ENCODE measurements at places on chromosomes 16 and 17.

GRCh38 chr16:49281843-49282642 lies 405 bp upstream of the CBLN1 start:
- DNase-seq, result peak; percentile 80

DNA sequence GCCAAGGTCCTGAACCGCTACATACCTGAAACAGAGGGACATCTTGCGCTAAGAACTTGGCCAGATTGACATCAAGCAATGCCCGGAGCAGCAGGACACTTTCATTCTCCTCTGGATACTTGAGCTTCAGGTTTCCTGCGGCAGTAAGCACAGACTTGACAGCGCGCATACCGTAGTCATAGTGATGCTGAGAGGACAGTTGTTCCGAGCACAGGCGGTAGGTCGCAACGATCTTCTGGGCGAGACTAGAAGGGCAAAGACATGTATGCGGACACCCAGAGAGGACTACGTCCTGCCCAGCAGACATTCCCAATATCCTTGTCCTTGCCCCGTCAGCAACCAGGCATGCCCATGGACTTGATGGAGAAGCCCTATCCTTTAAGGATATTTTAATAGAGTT lies 112.9 kb downstream of the DNAH3 start:
- DNase-seq, result no peak

- DNase-seq, result no peak
Measured at GRCh38 chr16:88688013-88688778, 1.9 kb upstream of the SNAI3 start.

GRCh38 chr16:56814537-56815432 lies 50.2 kb upstream of the SLC12A3 start:
- no peak for DNase-seq

DNA sequence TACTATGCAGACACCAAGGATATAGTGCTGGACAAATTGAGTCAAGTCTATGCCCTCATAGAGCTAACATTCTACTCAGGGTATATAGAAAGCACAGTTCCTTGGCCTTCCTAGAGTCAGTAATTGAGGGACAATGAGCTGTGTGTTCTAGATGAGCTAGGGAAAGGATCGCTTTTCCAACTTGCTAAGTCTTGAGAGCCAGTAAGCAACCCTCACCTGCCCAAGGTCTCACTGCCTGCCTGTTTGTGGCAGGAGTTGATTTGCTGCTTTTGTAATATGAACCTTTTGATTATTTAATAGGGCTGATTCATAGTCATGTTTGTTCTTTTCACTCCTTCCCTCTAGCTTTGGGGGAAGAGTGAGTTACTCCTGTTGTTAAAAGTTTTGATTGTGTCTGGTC lies 6.5 kb downstream of the DDX42 start:
- DNase-seq, result no peak

DNA sequence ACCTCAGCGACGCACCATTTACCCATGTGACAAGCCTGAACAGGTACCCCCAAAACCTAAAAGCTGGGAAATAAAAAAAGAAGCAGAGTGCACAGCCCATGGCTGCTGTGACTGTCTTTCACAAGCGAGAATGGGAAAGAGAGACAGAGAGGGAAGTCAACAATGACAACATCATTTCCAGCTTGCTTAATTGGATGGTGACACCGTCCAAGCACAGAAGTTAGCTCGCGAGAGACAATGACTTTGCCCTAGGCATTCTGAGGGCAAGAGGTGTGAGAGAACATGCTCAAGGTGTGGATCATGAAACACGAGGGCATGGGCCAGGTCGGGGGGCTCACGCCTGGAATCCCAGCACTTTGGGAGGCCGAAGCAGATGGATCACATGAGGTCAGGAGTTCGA lies 19.3 kb upstream of the NSMCE1 start:
- no peak for DNase-seq

Measured in ureter (tissue), 1 donor.